NCI-H1417 treated with DMSO at 0.1 percent for 48 hours (cell line): ENCODE measurements at places on chromosomes 11 and 22.
A peak's percentile ranks its signal among the peaks of the same experiment; 100 is the strongest.

DNA sequence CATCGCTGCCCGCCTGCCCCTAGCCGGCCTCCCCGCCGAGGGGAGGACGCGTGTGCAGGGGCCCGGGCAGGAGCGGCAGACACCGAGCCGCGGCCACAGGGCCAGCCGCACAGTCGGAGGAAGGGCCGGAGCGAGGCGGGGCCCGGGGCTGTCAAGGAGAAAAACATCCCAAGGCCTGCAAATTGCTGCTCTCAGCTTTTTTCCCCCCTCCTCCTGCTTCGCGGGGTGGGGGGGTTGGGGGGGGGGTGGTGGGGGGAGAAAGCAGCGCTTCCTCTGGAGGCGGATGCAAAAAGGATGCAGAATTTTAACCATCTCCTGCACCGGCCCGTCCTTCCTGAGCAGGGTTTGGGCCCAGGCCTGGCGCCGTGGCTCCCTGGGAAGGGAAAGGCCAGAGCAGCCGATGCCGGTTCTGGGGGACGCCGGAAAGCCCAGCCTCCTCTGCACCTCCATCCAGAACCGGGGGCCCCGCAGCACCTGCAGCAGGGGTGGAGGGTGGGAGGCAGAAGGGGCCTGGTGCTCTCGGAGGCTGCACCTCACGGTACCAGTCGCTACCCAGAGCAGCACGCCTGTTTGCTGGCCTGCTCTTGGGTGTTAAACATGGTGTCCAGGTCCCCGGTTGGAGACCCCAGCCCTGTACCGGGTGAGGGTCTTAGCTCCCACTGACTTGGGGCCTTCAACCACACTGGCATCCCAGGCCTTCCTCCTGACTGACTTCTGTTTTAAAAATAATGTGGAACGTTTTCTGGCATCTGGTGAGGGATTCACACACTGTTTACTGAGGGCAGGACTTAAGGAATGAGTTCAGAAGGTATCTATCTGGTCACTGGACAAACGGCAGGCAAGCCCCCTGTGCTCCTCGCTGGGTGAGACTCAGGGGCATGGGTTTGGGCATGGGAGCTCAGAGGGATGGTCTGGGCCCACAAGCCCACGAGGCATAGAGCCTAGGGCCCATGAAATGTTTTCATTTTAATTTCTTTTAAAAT, 77.4 kb upstream of the WNT7B start:
- DNase-seq: no peak

DNA sequence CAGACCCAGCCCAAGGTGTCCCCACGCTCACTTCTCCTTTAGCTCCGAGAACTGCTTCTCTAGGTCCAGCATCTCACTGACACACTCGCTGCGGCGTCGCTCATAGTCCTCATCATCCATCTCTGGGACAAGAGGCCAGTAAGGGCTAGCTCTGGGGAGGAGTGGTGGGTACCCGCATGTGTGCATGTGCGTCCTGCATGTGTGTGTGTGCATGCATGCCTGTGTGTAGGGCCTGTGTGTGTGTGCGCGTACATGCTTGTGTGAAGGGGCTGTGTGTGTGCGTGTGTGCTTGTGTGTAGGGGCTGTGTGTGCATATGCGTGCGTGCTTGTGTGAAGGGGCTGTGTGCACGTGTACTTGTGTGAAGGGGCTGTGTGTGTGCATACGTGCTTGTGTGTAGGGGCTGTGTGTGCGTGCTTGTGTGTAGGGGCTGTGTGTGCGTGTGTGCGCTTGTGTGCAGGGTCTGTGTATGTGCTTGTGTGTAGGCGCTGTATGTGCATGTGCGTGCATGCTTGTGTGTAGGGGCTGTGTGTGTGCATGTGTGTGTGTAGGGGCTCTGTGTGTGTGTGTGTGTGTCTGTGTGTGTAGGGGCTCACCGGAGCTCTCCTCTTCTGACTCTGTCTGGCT, 3.3 kb downstream of the BRMS1 start:
- no peak for DNase-seq

DNA sequence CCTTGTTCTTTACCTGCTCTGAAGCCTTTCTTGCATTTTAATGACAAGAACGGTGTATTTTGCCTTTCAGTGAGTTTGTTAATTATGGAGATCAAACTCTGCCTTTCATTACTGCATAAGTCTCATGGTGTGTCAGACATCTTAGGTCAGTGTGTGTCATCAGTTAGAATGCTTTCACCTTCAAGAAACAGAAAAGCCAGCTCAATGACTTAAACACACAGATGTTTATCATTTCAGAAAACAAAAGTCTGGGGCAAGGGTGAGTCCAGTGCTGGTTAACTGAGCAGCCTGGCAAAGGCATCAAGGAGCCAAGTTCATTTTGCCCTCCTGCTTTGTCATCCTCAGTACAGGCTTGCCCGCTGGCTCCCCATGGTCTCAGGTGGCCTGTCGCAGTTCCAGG, 54.5 kb downstream of the PACS1 start:
- DNase-seq: no peak

GRCh38 chr22:31230155-31230870, 18.2 kb downstream of the LIMK2 start:
- DNase-seq: no peak

- no peak for DNase-seq
Observed at GRCh38 chr11:456533-456932, 6.5 kb downstream of the PTDSS2 start.

DNA sequence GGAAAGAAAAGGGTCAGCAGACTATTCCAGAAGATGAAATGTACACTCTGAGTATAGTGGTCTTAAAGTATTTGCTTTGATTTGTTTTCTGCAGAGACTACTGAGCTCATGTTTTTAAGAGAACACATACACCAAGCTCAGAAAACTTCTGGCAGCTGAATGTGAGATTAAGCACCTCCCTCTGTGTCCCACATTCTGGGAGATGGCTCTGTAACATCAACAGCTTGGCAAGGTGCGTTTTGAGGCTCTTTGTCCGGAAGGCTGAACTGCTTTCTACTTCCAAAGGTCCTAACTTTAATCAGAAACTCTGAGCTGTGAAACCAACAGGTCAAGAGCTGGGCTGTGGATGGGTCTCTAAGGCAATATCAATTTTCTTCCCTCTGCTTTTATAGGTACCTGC, 36.4 kb upstream of the GLYAT start:
- no peak for DNase-seq

DNA sequence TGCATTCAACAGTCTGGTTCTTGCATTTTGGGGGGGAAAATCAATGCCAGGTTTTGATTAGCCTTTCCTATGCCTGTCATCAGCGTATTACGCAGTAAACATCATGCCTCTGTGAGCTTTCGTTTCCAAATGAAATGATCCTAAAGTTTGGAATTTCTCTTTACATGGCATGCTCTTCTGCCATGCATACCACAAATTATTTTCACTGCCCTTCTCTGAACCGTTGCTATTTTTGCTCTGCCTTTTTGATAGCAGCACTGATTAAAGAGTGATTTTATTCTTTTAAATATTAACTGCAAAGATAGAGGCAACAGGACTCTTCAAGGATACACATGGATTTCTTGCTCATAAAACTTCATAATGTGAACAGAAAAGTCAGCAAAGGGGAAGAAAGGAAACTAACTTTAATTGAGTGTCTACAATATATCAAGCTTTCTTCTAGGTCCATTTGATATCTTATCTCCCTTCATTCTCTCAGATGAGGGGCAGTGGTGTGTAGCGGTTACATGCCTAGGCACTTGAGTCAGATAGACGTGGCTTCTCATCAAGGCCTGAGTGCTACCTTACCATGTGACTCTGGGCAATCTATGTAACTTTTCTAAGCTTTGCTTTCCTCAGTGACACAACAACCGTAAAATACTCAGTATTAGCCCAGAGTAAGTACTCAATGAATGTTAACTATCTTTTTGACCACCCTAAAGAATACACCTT, 25.0 kb upstream of the FZD4 start:
- no peak for DNase-seq

- DNase-seq: no peak
Observed at GRCh38 chr11:898143-898511, 12.5 kb downstream of the CHID1 start.

- no peak for DNase-seq
Observed at GRCh38 chr22:48744967-48745841, 1082.5 kb downstream of the BRD1 start.

GRCh38 chr11:119501777-119502405, 78.9 kb upstream of the THY1 start:
- DNase-seq: peak; percentile 64

DNA sequence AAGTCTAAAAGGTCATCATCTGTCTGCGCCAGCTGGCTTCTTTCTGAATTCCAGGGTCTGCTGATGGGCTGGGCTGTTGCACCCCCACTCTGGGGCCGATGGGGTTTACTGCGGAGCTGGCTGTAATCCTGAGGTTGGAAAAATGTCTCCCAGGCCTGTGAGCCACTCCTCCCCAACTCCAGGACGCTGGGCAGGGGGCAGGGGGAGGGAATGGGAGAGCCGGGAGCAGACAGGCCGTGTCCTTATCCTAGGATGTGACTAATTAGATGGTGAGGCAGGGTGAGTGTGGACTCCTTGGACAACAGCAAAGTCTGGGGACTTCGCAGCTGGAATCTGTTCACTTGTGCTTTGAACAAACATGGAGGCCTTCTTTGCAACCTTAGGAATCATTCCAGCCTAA, 48.7 kb downstream of the LRRC32 start:
- DNase-seq: no peak

DNA sequence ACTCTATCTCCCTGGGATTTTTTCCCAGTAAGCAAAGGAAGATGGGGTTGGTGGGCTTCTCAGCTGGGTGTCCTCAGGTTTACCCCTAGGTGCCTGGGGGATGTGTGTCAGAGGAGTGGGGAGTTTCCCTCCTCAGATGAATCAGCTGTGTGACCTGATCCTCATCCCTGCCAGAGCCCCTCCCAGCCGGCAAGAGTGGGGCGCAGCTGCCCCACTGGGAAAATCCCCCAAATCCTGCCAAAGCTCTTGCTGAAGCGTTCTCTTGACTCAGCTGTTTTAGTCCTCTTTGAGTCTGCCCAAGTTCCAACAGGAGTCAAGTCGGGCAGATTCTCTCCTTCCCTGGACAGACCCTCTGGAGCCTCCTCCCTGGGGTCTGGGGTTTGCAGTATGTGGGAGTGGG, 6.0 kb downstream of the C11orf68 start:
- DNase-seq: no peak

DNA sequence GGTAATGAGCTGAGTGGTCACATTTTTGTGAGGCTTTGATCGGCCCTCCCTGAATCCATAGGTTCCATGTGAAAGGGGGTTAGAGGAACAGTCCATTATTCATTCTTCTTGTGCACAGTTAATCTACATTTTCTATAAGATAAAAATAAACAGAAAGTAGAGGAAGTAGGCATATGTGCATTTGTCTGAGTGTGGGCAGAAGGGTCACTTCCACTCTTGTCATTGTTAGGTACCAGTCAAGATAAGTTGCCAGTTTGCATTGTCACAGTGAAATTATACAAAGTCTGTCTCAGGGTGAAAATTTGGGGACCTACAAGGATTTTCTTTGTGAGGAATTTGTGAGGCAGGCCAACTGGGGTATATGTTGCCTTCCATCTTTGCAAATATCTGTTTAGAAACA, 4.6 kb upstream of the APOL4 start:
- no peak for DNase-seq

- no peak for DNase-seq
Observed at GRCh38 chr11:126421271-126421671, 65.8 kb downstream of the ST3GAL4 start.

GRCh38 chr22:44580176-44581095, 82.4 kb upstream of the RTL6 start:
- DNase-seq: no peak
